Activated CD4-positive, alpha-beta T cell treated with anti-CD3 and anti-CD28 coated beads, Interleukin-2, amount 50 U/mL, for 48 hours (primary cell): ENCODE measurements at places on chromosomes 11 and 22.

GRCh38 chr11:9777066-9777465 is 113.2 kb downstream of the SWAP70 start:
- no peak for DNase-seq

- DNase-seq: no peak
Measured at GRCh38 chr22:48853627-48854240, 973.9 kb downstream of the BRD1 start.

DNA sequence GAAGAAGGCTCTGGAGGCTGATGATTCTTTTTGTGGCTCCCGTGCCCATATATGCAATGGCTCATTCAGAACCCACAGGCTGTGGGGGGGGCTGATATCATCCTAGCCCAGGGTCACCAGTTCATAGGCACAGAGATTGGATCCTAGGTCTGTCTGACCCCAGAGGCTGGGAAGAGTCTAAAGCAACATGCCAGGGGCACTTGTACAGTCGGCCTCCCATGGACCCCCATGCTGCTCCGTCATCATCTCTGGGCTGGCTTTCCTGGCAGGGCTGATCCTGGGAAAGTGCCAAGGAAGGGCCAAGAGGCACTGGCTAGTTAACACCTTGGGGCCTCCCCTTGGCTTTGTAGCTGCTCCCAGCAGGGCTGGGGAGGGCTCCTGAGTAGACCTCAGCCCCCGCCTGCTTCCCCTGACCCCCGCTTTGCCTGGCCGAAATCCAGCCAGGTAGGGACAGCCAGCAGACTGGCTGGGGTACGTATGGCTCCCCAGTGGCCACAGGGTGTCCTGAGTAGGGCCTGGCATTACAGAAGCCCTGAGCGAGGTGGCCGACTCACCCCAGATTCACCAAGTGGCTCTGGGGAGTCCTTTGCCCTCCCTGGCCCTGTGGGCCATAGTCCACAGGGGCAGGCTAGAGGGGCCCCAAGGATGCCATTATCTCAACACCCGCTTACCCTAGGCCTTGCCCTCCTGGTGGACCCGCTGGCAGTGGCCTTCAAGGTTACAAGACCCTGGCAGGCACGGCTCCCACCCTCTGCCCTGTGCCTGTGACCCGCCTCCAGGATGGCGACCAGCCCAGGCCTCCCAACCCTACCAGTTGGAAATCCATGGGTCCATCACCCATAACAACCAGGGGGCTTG is 22.5 kb downstream of the FADS3 start:
- no peak for DNase-seq

DNA sequence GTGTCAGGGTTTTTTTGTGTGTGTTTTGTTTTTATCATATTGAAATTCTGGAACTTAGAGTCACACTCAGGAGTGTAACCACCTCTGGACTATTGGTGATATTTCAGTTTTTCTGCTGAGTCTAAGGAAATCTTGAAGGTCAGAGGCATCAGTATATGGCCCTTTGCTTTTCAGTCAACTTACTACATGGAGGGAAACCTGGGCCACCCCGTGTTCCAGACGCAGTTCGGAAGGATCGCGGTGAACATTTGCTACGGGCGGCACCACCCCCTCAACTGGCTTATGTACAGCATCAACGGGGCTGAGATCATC is 19.9 kb downstream of the UPB1 start:
- no peak for DNase-seq

GRCh38 chr22:48781391-48781790 is 1046.3 kb downstream of the BRD1 start:
- no peak for DNase-seq

GRCh38 chr11:93840180-93840579 is 10.2 kb downstream of the VSTM5 start:
- DNase-seq: no peak

DNA sequence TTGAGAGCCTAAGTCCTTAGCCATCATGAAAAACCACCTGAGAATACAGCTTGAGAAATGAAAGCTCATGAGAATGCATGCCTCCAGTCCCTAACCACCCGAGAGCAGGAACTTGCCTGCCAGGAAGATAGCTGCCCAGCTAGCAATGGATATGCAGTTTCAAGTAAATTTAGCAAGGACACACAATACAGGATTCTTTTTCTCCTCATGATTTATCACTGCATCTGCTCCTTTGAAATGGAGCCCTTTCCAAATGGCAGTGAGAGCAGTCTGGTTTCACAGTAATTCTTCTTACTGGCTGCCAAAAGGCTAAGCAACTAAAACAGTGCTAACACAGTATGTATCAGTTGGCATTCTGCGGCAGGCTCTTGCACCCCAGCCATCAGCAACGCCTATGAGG is 109.9 kb downstream of the MICAL3 start:
- no peak for DNase-seq

- no peak for DNase-seq
Measured at GRCh38 chr11:19683141-19683805, 29.4 kb upstream of the NAV2 start.

GRCh38 chr11:129191649-129192048 is 476 bp downstream of the ARHGAP32 start:
- DNase-seq: no peak
